Smooth muscle cell of trachea (primary cell): ENCODE measurements at places on chromosomes 5 and 9. TPM values are rescaled to one million over a fixed set of nuclear protein-coding genes. Genes with fewer than 3 reads are reported as not detected.

Gene SOWAHA
- 0.15 and 0.17 TPM in 2 replicates for total RNA-seq

Gene LCN10
- total RNA-seq: not detected in 2 replicates

Gene DIPK1B
- total RNA-seq: 0.58 and 2.2 TPM in 2 replicates

Gene NOXA1
- 0.73 and 1.7 TPM in 2 replicates for total RNA-seq

Gene LHFPL2
- total RNA-seq: 63.6 and 84.7 TPM in 2 replicates

Gene CTSV
- total RNA-seq: 0.33 and 1.5 TPM in 2 replicates
